ENCODE measurements at places on chromosomes 5 and 9.

DNA sequence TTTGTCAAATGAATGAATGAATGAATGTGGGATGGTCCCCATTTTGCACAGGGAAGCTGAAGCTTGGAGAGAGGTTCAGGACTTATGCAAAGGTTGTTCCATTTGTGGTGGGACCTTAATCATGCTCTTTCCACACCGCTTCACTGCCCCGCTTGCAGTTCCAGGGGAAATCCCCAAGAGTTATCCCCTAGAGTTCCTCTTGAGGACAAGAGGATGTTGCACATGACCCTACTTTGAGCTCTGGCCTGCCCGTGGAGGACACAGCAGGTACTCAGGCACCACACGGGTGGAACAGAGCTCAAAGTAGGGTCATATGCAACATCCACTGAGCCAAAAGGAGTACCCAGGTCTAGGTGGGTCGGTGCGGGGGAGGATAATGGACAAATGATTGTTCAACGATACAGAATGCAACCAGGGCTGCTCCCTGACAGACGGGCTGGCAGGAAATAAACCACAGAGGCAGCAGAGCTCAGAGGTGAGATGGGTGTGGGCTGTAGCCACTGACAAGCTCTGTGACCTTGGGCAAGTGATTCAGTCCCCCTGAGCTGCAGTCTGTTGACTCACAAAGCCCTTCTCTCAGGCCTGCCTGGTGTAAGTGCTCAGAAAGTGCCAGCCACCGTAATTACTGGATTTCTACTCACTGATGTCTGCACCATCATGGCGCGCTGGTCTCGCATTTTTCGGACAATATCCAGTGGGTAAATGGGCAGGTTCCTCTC is 60.3 kb upstream of the EPB41L4B start:
- DNase-seq = no peak

GRCh38 chr9:71977003-71977402 is 65.6 kb downstream of the C9orf85 start:
- no peak for DNase-seq

- no peak for DNase-seq
These were observed 102.1 kb downstream of the SUSD1 start for GRCh38 chr9:112072721-112073638.

GRCh38 chr5:33810491-33811120 is 81.2 kb downstream of the ADAMTS12 start:
- no peak for DNase-seq

Data from stimulated activated CD4-positive, alpha-beta T cell treated with anti-CD3 and anti-CD28 coated beads, TNF-alpha, amount 100 ng/mL, for 4 hours (primary cell).